ENCODE measurements at places on chromosomes 2 and 18. TPM values are rescaled to one million over a fixed set of nuclear protein-coding genes. Genes with fewer than 3 reads are reported as not detected.

CEBPZOS gene
- 10.5 TPM for total RNA-seq

ACTG2 gene
- 0.74 TPM for total RNA-seq

LRRC30 gene
- not detected for total RNA-seq

CHRND gene
- total RNA-seq = not detected

CBLN2 gene
- total RNA-seq = 0.29 TPM

LONRF2 gene
- total RNA-seq = 0.65 TPM

IL36B gene
- total RNA-seq = not detected

GCG gene
- not detected for total RNA-seq

MAP3K19 gene
- not detected for total RNA-seq

All from Daoy (cell line).